Smooth muscle cell of the umbilical artery (primary cell): ENCODE measurements at places on chromosomes 16 and 17. TPM values are rescaled to one million over a fixed set of nuclear protein-coding genes. Genes with fewer than 3 reads are reported as not detected.

FOXC2 gene
- 0.89 and 4.4 TPM in 2 replicates for total RNA-seq

DLX4 gene
- not detected in 2 replicates for total RNA-seq

KRTAP2-3 gene
- total RNA-seq = 0.65 TPM in 1 of 2 replicates, not detected in the other

CHST6 gene
- total RNA-seq = 4.5 and 6.2 TPM in 2 replicates

TMEM220 gene
- 0.69 and 1.2 TPM in 2 replicates for total RNA-seq

MGAT5B gene
- total RNA-seq = 0.89 and 1.4 TPM in 2 replicates

MRPS7 gene
- total RNA-seq = 28.9 and 32.4 TPM in 2 replicates

RASD1 gene
- 0.83 and 1.8 TPM in 2 replicates for total RNA-seq

TOM1L1 gene
- 22.0 and 33.7 TPM in 2 replicates for total RNA-seq
